ENCODE measurements at places on chromosomes 6 and 20.

DNA sequence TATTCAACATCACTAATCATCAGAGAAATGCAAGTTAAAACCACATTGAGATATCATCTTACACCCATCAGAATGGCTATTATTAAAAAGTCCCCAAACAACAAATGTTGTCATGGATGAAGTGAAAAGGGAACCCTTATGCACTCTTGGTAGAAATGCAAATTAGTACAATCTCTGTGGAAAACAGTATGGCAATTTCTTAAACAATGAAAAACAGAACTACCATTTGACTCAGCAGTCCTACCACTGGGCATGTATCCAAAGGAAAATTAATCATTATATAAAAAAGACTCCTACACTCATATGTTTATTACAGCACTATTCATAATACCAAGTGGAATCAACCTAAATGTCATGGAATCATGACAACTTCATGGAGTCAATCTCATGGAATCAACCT is 611.3 kb upstream of the GJE1 start:
- DNase-seq, result no peak

GRCh38 chr6:75483136-75483952 is 10.3 kb downstream of the FILIP1 start:
- no peak for DNase-seq

DNA sequence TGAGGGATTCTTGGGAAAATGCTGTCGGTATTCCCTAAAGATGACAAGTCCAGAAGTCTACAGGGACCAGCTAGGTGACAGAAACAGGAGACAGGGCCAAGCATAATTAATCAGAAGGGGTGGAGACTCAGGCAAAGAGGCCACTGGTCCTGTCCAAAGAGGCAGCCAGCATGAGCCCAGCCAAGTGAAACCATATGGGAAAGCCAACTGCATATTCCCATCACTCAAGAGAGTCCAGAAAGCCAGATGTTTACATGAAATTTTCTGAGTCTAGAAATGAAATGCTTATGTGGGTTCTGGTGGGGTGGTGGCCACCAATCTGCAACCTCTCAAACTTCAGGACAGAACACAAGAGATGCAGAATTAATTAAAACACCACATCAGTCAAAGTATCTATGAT is 74.3 kb downstream of the ANKRD60 start:
- no peak for DNase-seq

DNA sequence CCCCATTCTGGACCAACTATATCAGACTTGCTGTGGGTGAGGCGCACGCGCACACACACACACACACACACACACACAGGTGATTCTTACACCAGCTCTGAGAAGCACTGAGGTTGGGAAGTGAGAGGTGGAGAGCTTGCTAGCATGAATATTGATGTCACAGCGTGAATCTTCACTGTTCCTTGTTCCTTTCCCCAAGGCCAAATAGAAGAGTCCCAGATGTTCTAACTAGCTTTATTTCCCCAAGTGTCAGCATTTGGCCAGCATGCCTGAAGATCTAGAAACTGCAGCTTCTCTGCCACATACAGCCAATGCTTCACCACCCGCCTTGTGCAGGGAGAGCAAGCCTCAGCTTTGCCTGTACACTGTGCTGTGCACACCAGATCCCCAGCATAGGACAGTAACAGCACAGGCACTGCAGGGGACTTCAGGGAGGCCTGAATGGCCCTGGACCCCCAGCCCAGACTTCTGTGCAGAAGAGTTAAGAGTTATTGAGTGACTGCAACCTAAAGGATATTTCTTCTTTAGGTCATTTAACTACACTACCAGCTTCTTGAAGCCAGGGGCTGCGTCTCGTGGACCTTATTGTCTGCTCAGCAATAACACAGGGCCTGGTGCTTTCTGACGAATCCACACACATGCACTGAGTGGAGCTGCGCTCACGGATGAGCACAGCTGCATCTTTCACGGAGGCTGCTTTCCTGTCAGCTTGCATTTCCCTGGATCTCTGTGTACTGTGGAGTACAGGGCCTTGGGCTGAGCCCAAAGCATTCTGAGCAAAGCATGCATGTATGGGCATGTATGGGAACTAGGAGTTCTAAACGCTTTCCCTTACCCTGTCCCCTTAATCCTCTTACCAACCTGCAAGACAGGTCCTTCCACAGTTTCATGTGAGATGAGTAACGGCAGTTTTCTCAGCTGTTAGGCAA is 13.9 kb upstream of the CD93 start:
- DNase-seq, result no peak

DNA sequence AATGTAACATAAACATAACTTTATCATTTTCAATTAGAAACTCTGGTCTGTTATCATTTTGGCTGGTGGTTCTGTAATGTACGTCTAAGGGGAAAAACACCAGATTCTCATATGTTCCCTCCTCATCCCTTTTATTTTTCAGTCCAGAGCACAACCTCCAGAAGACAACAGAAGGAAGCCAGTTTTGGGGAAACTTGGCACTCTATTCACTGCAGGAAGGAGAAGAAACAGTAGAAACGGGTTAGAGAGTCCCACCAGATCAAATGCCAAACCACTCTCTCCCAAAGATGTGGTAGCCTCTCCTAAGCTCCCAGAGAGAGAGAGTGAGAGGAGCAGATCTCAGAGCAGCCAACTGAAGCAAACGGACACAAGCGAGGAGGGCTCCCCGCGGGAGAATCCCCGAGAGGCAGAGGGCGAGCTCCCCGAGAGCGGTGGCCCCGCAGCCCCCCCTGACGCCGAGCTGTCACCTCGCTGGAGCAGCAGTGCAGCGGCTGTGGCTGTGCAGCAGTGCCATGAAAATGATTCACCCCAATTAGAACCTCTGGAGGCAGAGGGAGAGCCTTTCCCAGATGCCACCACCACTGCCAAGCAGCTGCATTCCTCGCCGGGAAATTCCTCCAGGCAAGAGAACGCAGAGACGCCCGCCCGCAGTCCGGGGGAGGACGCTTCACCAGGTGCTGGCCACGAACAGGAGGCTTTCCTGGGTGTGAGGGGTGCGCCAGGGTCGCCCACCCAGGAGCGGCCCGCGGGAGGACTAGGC is 117.8 kb downstream of the RTN4IP1 start:
- peak; percentile 23 for DNase-seq

GRCh38 chr6:27599859-27600532 is 127.1 kb upstream of the ZNF184 start:
- no peak for DNase-seq

DNA sequence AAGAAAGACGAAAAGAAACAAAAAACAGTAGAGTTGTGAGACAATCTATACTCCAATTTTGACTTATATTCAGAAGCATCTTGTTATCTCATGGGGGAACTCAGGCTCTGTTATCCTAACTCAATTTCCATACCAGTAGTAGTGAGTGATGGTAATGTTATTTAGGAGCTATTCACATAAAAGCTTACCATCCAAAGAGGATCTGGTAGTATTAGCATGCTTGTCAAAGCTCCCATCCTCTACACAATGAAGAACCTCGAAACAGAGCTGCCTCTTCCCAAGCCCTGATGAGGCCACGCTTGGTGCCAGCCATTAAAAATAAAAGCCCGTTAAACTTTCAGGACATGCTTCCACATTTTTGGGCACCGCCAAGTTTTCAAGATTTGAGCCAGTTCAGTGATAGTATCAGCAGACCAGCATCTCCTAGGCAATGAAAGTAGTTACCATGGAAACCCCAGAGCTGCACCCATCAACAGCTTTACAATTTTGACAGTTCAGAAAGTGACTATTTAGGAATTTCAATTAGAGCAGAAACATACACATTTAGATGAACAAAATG is 173.3 kb downstream of the CD83 start:
- DNase-seq, result no peak

GRCh38 chr6:41161851-41162552 is 914 bp downstream of the TREM2 start:
- DNase-seq, result no peak

DNA sequence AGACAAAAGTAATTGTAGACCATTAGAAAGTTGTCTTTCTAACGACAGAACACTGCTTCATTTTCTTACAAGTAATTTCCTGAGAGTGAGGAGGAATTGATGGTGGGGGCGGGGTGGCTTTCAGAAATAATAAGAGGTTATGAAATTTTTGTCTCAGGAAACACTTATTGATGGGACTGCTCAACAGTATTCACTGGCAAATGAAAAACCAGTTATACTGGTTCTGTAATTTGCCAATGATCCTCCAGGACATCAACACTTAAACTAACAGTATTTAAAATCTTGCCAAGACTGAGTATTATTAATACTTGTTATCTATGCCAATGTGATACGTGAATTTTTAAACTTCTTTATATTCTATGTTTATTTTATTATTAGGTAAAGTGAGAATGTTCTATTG is 41.8 kb upstream of the FUT9 start:
- no peak for DNase-seq

GRCh38 chr6:11128608-11129007 is 17.1 kb upstream of the ERVFRD-1 start:
- no peak for DNase-seq

GRCh38 chr6:30793521-30794194 is 49.3 kb upstream of the IER3 start:
- no peak for DNase-seq

- no peak for DNase-seq
Measured at GRCh38 chr20:44861531-44862006, 23.9 kb upstream of the YWHAB start.

DNA sequence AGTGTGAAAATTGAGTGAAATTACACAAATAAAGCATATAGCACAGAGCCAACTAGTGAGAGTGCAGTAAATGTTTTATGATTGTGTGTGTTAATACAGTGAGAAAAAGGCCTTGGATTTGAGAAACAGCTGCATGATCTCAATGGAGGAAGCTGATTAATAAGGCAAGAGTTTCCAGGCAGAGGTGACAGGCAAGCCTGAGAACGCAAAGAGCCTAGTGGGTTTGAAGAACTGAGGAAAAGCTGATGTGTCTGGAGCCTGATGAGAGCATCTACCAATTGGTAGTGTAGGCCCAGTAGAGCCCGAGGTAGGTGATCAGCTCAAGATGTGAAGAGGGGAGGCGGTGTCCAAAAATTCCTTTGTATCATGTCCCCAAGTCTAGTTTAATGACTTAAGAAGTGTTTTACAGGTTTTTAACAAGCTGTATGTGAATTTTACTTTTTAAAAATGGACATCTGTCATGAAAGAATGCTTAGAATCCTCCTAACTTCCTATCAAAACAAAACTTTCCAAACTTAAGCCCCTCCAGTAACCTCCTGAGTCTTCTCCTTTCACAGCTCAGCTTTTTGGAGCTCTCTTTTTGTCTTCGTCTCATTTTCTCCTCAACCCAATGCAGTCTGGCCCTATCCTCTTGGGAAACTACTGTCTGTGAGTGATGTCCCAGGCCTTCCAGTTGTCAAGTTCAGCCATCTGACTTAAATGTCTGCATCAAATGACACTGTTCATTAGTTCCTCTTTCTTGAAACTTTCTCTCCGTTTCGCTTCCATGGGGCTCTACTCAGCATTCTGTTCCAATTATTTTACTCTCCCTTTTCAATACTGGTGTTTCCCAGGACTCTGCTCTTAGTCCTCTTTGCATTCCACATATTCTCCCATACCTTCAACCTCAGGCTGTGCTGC is 1.2 kb downstream of the CDC40 start:
- no peak for DNase-seq

DNA sequence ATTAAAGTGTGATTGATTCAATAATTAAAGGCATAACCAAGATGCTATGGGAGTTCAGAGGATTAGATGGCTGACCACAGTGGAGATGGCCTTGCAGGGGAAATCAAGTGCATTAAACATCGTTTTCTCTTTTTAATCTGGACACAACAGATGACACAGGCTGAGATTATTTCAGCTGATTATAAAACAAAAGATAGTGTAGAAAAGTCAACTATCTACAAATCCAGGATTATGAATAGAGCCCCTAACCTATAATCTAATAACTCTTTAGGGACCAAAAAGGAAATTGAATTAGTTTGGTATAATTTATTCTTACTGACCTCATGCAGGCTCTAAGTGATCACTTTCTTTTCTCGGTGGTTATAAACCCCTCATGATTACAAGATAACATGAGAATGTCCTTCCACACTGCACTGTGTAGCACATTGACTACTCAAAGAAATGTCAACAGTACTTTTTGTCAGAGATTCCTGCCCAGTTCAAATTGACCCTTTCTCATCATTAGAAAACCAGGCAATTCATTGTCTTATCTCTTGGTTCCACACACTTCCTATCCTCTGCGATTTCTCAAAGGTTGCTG is 122.1 kb downstream of the PKHD1 start:
- no peak for DNase-seq

- no peak for DNase-seq
Measured at GRCh38 chr20:23162887-23163286, 76.8 kb upstream of the CD93 start.

DNA sequence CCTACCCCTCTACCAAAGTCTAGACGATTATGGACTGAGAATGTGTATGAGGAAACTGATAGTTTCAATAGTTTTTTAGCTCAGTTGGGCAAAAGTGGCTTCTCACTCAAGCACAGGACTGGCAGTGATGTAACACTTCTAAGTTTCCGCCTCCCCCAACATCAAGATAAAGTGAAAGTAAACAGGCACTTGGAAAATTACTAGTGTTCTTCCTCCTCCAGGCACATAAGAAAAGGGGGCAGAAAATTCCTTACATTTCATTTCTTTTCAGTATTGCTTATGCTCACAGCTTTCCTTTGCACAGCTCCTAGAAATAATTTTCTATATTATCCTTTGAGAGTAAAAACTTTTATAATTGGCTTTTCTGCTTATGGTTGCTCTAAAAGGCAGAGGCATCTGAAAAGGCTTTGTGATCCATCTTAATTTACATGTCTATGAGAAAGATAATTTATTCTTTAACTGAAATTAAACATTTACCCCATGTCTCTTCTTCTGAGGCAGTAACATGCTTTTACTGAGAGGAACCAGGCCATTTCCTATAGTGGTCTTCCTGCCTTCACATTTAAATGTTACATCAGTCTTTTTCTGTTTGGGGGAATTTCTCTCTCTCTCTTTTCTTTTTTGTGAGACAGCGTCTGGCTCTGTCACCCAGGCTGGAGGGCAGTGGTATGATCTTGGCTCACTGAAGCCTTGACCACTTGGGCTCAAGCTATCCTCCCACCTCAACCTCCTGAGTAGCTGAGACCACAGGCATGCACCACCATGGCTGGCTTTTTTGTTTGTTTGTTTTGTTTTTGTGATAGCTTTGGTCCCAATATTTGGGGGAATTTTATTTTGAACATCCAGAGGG is 65.0 kb upstream of the EEF1A1 start:
- no peak for DNase-seq

GRCh38 chr6:117506907-117507306 is 24.4 kb downstream of the DCBLD1 start:
- DNase-seq, result no peak

GRCh38 chr6:86723729-86724128 is 213.6 kb upstream of the HTR1E start:
- DNase-seq, result no peak

GRCh38 chr6:36113703-36114102 is 16.6 kb upstream of the MAPK13 start:
- DNase-seq, result no peak

DNA sequence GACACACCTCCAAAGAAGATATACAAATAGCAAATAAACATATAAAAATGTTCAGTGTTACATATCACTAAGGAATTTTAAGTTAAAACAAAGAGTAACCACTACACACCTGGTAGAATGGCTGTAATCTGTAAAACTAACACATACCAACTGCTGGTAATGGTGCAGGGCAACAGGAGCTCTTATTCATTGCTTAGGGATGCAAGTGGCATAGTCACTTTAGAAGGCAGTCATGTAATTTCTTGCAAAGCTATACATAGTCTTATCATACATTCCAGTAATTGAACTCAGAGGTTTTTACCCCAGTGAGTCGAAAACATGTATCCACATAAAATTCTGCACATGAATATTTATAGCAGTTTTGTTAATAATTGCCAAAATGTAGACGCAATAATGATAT is 906.8 kb upstream of the CITED2 start:
- no peak for DNase-seq

GRCh38 chr20:698276-698675 is 22.7 kb upstream of the SCRT2 start:
- DNase-seq, result no peak
